Activated CD4-positive, alpha-beta T cell treated with anti-CD3 and anti-CD28 coated beads, Interleukin-2, amount 50 U/mL, for 4 hours (primary cell): ENCODE measurements at places on chromosomes 13 and 19.

GRCh38 chr13:113184568-113185440, 23.7 kb downstream of the PCID2 start:
- DNase-seq: no peak

DNA sequence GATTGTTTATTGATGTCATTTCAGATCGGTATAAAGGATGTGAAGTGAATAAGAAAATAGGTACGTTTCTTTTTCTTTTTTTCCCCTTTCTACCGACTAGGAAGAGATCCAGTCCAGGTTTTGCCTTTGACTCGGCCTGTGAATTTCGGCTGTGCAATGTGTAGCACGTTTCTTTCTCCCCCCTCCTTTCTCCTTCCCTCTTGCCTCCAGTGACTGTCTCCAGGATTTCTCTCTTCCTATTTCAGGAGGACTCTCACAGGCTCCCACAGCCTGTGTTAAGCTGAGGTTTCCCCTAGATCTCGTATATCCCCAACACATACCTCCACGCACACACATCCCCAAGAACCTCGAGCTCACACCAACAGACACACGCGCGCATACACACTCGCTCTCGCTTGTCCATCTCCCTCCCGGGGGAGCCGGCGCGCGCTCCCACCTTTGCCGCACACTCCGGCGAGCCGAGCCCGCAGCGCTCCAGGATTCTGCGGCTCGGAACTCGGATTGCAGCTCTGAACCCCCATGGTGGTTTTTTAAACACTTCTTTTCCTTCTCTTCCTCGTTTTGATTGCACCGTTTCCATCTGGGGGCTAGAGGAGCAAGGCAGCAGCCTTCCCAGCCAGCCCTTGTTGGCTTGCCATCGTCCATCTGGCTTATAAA, at the start of gene GPC6:
GPC6 (plus strand) TSS at position 185 of the 657 bp plus-strand sequence.
- DNase-seq: no peak

GRCh38 chr13:64992314-64992713, 2237.8 kb downstream of the PCDH9 start:
- no peak for DNase-seq

DNA sequence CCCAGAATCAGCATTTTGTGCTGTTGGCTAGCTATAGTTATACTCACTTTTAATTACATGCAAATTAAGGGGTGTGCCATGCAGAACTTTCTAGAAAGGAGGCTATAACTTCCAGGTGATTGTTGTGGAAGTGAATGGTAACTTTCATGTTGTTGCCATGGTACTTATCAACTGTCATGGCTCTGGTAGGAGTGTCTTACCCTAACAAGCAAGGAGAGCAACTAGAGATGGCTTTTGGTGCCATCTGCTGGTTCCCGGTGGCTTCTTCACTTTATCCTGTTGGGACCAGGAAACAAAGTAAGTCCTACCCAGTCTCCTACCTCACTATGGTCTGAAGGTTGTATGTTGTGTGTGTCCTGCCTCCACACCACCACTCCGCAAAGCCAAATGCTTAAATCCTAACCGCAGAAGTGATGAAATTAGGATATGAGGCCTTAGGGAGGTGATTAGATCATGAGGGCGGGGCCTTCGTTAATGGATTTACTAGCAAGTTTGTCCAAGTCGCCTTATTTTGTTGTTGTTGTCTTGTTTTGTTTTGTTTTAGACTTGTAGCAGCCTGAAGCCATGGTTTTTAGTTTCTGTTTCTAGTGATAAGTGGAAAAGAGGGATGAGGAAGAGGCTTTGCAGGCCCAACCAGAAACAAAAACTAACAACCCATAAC, 22.6 kb downstream of the FBXL12 start:
- peak; percentile 83 for DNase-seq

DNA sequence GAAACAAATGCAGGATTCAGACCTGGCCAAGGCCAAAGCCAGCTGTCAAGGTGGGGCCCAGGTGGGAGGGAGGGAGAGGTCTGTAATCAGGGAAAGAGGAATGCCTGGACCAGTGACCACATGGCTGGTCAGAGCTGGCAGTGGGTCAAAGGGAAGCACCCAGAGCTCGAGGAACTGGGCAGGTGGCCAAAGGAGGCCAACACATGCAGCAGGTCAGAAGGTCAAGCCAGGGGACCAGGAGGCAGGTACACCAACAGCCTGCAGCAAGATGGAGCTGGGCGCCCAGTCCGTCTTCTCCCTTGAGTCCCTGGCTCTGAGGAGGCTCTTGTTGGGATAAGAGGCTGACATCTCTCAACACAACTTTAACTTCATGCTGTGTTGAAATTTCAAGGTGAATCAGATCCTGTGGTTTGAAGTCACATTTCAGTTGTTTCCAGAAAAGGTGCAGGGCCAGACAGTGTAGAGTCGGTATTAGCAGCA, 17.1 kb downstream of the GPATCH1 start:
- DNase-seq: no peak

- DNase-seq: no peak
Observed at GRCh38 chr13:97310809-97311436, 88.8 kb downstream of the MBNL2 start.

DNA sequence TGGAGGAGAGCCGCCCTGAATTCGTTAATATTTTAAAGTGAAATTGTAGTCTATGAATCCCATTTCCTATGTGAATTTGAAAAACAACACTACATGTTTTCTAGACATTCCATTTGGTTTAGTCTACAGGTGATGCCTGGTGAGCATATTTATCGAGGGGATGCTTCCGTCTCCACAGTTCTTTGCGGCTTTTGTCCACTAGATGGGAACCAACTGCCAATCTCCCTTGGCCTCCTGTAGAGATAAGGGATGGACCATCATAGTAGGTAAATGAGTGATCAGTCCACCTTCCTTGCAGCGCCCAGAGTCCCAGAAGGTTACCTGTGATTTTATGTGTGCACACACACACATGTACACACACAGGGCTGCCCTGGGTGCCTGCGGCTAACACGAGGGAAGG, 289.8 kb upstream of the SOX21 start:
- DNase-seq: no peak

DNA sequence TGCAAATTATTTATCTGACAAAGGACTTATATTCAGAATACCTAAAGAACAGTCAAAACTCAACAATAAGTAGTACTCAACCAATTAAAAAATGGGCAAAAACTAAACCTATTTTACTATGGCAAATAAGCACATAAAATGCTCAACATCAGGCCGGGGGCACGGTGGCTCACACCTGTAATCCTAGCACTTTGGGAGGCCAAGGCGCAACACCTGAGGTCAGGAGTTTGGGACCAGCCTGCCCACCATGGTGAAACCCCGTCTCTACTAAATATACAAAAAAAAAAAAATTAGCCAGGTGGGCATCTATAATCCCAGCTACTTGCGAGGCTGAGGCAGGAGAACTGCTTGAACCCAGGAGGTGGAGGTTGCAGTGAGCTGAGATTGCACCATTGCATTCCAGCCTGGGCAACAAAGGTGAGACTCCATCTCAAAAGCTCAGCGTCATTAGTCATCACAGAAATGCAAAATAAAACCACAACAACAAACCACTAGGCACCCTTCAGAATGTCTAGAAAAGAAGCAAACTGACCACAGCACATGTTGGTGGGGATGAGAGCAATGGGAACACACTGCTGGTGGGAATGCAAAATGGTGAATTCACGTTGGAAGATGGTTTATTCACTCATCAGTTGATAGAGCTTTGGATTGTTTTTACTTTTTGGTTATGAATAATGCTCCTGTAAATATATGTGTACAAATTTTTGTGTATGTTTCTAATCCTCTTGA, 180.6 kb upstream of the SOX1 start:
- DNase-seq: no peak

- DNase-seq: no peak
Observed at GRCh38 chr13:28503182-28503967, 8.4 kb upstream of the FLT1 start.

DNA sequence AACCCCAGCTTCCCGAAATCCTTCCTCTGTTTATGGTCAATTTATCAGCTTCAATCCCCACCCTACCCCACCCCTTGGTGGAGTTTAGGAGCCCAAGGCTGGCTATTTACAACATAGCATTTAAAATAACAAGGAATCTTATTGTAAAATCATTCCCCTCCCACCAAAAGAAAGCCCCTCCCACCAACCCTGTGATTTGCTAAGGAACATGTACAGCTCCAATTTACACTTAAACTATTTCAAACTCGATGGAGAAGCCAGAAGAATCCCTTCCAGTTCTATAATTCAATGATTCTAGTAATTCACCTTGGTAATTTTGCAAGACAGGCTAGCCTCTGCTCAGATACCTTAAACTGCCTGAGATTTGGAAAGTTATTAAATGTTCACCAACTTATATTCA, 3.0 kb downstream of the LATS2 start:
- DNase-seq: no peak

- no peak for DNase-seq
Observed at GRCh38 chr19:47156861-47157430, 26.3 kb downstream of the SAE1 start.
